ENCODE measurements at places on chromosomes 7 and 10.

GRCh38 chr7:143258831-143259230 lies 4.4 kb upstream of the GSTK1 start:
- no peaks in the 10 kb centered on the region for H3K36me3 ChIP-seq
- H3K4me1 ChIP-seq, result peaks cover 17% of the 10 kb centered on the region
- no peak overlapping the region for H3K27ac ChIP-seq
- no peak for DNase-seq

DNA sequence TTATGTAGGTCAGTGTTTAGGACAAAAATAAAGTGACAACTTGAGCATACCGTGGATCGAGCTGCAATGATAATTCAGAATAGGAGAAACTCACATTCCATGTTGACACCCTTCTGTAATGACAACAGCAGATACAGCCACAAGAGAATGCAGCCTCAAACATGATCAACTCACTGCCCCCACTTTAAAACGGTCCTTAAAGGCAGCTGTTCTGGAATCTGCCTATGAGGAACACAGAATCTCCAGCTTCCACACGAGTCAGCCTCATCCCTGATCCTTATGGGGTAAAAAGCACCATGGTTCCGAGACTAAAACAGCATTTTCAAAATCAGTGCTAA lies 32.5 kb upstream of the DAGLB start:
- peaks cover 3% of the 10 kb centered on the region for H3K27me3 ChIP-seq
- peaks cover 40% of the 10 kb centered on the region for H3K36me3 ChIP-seq
- DNase-seq, result no peak
- H3K4me1 ChIP-seq, result peaks cover 75% of the 10 kb centered on the region
- H3K27ac ChIP-seq, result 0 out of 2 replicates have a peak overlapping the region, but pooled peaks have one; percentile 1

GRCh38 chr7:44313016-44313415 lies 12.4 kb downstream of the CAMK2B start:
- no peak overlapping the region for H3K4me3 ChIP-seq
- peaks cover 6% of the 10 kb centered on the region for H3K4me1 ChIP-seq
- no peak for DNase-seq
- H3K36me3 ChIP-seq, result peaks cover 5% of the 10 kb centered on the region

DNA sequence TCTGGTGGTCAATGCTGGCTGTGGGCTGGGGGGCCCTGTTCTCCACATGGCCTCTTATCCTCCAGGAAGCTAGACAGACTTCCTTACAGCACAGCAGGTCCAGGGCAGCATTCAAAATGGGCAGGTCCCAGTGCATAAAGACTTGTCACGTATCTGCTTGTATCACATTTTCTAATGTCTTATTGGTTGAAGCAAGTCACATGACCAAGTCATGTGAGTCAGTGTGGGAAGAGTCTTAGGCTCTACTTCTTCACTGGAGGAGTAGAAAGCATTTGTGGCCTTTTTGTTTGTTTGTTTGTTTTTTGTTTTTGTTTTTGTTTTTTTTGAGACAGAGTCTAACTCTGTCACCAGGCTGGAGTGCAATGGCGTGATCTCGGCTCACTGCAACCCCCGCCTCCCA lies 104.7 kb downstream of the COL13A1 start:
- no peak overlapping the region for H3K27ac ChIP-seq
- peaks cover 35% of the 10 kb centered on the region for H3K36me3 ChIP-seq
- no peak for DNase-seq
- H3K27me3 ChIP-seq, result no peaks in the 10 kb centered on the region
- H3K4me1 ChIP-seq, result peaks cover 12% of the 10 kb centered on the region

DNA sequence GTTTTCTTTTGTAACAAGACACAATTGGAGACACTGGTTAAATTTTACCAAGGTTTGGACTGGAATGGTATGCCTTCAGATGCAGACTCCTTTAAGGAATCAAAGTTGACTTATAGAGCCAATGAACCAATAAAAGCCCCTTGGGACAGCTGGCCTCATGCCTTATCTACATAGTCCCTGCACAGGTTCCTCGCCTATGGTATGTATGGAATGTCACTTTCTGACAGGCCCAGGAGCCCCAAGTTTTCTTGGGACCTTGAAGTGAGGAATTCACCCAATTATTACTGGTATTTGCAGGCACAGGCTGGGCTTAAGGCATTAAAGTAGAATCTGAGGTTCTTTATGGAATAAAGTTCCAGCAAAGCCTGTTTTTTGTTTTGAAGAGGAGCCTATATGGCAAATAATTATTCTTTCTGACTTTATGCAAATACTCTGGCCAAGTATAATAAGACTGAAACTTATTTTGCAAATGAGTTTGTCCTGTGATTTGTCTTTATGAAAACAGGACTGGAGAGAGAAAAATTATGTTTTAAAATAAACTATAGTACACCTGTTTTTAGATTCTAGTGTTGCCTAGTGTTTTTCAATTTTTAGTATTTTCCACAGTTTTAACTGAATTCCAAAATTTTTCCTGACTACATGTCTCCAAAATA lies 24.1 kb upstream of the DNMBP start:
- no peak overlapping the region for H3K27ac ChIP-seq
- peaks cover 19% of the 10 kb centered on the region for H3K4me1 ChIP-seq
- DNase-seq, result no peak
- no peak overlapping the region for H3K4me3 ChIP-seq

DNA sequence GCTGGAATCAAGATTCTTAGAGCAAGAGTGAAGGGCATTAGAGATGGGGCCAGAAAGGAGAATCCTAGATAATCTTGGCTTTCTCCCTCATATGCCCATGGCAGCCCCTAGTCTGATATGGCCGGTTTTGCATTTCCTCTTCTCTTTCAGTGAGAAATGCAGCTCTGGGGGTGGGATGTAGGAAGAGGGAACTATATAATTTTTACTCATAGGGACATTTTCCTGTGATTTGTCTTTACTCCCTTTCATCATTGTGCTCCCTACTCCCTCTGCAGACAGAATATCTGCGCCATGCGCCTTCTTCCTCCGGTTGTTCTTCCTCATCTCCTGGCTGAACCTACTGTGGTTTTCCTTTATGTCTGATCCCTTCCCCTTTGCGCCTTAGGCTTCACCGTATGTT lies 16.8 kb upstream of the CHCHD1 start:
- no peak overlapping the region for H3K4me3 ChIP-seq
- peaks cover 2% of the 10 kb centered on the region for H3K27me3 ChIP-seq
- no peak for DNase-seq
- H3K36me3 ChIP-seq, result peaks cover 61% of the 10 kb centered on the region
- H3K27ac ChIP-seq, result peak overlapping the region; percentile 13
- H3K4me1 ChIP-seq, result peaks cover 26% of the 10 kb centered on the region

GRCh38 chr7:133052401-133052756 lies 29.5 kb downstream of the CHCHD3 start:
- H3K4me3 ChIP-seq, result peak overlapping the region; percentile 84
- peak; percentile 12 for DNase-seq
- peak overlapping the region; percentile 98 for H3K27ac ChIP-seq

DNA sequence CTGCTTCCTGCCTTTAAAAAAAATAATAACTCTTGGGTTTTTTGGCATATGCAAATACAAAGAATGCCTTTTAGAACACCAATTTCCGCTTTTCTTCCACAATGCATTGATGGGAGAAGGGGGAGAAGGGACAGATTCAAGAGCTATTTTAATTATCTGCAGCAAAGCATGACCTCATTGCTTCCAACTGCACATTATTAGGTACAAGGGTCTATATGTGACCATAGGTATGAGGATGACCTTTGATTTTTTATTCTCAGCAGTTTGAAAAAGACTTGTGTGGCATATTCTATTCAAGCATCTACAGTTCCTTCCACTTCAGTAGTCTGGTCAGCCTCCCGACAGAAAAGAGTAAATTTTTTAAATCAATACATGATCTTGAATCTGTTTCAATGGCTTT lies 39.7 kb downstream of the GRB10 start:
- no peak overlapping the region for H3K4me3 ChIP-seq
- no peaks in the 10 kb centered on the region for H3K27me3 ChIP-seq
- DNase-seq, result no peak
- H3K36me3 ChIP-seq, result peaks cover 4% of the 10 kb centered on the region
- H3K4me1 ChIP-seq, result peaks cover 9% of the 10 kb centered on the region

DNA sequence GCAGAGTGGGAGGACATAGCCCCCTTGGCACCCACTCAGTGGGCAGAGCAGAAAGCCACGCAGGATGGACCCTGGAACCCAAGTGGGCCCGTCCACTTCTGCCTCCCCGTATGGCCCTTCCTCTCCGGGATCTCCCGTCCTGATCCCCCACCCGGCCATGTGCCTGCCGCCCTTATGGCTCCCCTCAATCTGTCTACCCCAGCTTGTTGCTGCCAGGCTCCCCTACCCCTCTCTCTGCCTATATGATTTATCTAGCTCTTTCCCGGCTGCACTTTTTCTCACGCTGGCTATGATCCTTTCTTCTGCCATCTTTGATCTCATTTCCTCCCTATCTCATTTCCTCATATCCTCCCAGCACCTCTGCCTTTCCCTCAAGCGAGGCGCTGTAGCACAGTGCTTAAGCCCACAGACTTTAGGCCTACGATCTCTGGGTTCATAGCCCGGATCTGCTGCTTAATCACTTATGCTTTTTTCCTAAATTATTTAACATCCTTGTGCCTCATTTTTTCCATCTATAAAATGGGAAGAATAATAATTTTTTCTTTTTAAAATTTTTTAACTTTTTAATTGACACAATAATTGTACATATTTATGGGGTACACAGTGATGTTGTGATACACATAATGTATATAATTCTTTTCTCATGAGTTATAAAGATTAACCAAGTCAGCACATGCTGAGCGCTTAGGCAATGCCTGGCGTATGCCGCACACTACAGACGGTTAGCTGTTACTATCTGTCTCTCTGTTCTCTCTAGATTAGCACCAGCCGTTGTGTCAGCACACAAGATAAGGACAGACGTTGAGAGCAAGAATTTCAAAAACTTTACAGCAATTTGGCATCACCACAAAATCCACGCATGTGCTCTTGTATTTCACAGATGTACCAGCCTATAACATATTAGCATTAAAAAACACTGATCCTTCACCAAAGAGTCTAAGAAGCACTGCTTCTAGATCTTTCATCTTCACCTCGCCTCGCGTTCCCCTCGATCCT lies 18.1 kb downstream of the KCNH2 start:
- no peak overlapping the region for H3K4me3 ChIP-seq
- DNase-seq, result no peak
- peaks cover 10% of the 10 kb centered on the region for H3K4me1 ChIP-seq
- no peak overlapping the region for H3K27ac ChIP-seq
- H3K36me3 ChIP-seq, result no peaks in the 10 kb centered on the region

- H3K36me3 ChIP-seq, result no peaks in the 10 kb centered on the region
- DNase-seq, result no peak
- no peaks in the 10 kb centered on the region for H3K4me1 ChIP-seq
- no peak overlapping the region for H3K27ac ChIP-seq
- H3K4me3 ChIP-seq, result no peak overlapping the region
These were observed 632.5 kb upstream of the NRP1 start for GRCh38 chr10:33966946-33967345.

DNA sequence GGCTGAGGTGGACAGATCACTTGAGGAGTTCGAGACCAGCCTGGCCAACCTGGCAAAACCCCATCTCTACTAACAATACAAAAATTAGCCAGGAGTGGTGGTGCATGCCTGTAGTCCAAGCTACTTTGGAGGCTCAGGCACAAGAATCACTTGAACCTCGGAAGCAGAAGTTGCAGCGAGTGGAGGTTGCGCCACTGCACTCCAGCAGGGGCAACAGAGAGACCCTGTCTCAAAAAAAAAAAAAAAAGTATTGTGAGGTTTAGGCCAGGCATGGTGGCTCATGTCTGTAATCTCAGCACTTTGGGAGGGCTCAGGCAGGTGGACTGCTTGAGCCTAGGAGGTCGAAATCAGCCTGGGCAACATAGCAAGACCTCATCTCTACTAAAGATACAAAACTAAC lies 16.0 kb downstream of the TET1 start:
- H3K27me3 ChIP-seq, result no peaks in the 10 kb centered on the region
- DNase-seq, result no peak
- no peak overlapping the region for H3K4me3 ChIP-seq

DNA sequence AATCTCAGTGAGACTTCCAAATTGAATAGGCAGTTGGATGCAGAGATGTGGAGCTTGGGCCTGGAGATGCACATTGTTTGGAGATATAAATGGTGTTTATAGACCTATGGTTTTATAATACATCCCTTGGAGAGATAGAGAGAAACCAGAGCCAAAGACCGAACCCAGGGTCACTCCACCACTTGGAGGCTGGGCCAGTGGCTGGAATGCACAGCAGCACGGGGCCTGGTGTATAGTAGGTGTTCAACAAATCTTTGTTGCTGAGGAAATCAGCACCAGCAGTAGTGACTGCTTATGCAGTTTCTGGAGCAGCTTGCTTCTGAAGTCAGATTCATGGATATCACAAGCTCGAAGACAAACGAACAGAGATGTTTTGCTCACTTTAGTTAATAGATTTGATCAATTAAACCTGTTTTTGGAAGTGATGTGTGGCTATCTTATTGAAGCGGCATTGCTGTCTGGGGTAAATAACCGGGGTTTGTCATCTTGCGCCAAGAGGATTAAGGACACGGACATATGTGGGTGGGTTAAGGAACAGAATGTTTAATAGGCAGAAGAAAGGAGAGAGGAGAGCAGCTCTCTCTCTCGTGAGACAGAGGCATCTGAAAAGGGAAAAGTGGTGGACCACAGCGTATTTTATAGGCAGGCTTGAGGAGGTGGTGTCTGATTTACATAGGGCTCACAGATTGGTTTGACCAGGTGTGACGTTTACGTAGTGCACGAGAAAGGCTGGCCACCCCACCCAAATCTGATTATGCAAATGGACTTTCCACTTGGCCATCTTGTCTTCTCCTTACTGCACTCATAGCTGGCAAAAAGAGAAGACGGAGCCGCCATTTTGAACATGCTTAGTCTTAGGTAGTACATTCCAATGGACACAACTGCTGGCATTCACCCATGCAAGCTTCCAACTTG lies 11.1 kb downstream of the RBP4 start:
- H3K27ac ChIP-seq, result no peak overlapping the region
- H3K4me3 ChIP-seq, result no peak overlapping the region
- no peak for DNase-seq
- H3K4me1 ChIP-seq, result no peaks in the 10 kb centered on the region
- peaks cover 58% of the 10 kb centered on the region for H3K27me3 ChIP-seq

DNA sequence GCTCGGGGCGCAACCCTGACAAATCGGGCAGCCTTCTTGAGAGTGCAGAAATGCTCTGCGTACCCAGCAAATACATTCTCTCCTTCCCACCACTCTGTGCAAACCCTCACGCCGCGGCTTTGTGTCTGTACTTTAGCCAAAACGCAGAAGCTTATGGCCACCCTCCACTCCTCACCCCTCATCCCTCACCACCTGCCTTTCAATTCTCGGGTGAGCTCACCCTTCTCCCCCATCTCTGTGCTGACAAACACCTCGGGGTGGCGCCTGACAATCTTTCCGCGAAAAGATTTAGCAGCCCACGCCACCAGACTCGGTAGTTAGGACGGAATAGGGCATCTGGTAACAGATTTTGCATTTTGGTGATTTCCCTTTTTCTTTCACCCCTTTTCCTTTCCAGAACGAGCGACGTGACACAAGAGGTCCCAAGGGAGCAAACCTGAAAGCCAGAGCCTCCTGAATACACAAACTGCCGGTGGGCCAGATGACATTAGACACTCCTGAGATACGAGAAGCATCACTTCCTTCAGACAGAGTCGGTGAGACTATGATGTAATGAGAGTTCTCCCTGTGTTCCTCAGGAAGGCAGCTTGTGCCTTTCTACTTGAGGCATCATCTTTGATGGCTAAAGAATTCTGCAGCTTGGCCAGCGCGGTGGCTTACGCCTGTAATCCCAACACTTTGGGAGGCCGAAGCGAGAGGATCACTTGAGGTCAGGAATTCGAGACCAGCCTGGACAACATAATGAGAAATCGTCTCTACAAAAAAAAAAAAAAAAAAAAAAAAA lies 671 bp upstream of the ATAD1 start:
- no peaks in the 10 kb centered on the region for H3K27me3 ChIP-seq
- no peak for DNase-seq
- H3K4me1 ChIP-seq, result peaks cover 38% of the 10 kb centered on the region
